ENCODE measurements at places on chromosomes 13 and 19.

DNA sequence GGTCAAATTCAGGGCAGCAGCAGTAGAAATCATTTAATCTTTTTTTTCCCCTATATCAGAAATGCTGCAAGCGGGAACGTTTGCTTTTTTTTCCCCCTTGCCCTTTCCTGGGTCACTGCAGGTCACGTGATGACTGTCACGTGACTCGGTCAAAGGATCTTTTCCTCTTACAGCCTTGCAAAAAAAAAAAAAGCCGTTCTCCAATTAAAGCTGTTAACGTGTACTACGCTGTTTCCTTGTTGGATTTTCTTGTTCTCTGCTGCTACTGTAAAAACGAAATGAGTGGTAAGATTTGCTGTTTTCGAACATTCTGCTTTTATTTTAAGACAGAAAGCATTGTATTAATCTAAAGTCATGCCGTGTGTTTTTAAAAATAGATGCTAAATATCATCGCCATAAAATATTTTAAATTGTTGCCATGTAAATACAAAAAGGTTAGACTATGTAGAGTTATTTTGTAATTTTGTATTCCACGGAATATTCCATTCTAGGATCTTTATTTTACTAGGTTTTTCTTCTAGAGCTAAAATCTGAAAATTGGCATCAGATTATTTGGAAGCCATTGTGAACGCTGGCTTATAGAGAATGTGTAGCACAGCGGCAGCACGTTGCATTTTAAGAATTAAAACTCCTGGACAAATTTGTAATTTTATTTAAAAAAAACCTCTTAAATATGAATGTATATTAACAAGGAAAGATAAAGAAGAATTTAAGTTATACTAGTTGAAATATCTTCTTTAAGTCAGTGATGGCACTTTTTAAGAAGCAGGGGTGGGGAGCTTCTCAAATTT lies 109.8 kb upstream of the MLNR start:
- DNase-seq = peak; percentile 57

GRCh38 chr13:100594731-100595130 lies 6.1 kb upstream of the GGACT start:
- DNase-seq = no peak

- DNase-seq = peak; percentile 47
These were observed 426 bp downstream of the MYO9B start for GRCh38 chr19:17075864-17076542.

- peak; percentile 31 for DNase-seq
These were observed 11.8 kb upstream of the CCNA1 start for GRCh38 chr13:36420437-36420891.

DNA sequence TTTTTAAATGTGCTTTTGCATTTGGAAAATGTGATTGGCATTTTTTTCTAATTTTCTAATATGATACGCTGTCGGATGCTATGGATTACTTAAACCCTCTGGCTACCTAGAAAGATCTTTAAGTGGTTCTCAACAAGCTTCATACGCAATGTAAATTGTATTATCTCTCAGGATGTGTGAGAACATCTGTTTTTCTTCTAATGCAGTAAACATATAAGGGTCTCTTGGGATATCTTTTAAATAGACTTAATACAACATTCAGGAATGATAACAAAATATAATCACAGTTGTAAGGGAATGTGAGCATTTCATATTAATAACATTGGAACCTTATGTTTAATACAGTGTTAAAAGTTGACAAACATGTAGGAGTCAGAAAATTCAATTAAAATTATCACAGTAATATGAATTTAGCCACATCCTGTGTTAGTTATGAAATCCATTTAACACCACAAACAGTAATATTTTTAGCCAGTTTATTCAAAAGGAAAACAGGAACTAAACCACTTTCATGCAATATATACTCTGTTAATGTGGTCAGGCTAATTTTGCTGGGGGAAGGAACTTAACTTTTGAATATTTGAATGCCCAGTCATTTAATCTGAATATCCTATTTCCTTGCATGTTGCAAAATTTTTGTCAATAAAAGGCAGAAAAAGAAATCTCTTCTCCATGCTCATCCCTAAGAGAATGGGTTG lies 15.0 kb upstream of the ALOX5AP start:
- DNase-seq = no peak

DNA sequence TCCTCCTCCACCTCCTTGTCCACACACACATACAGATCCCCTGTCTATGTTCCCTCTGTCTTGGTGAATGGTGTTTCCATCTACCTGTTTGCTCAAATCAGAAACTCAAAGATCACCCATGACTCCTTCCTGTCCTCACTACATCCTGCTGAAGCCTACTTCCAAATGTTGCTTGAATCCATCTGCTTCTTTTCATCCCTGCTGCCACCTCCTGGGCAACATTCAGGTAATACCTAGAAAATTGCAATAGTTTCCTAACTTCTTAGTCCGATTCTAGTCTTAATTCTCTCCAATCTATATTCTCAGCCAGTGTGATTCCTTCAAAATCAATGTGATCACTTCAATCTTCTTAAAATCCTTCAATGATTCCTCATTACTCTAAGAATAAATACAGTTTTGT lies 155.5 kb upstream of the STARD13 start:
- no peak for DNase-seq

DNA sequence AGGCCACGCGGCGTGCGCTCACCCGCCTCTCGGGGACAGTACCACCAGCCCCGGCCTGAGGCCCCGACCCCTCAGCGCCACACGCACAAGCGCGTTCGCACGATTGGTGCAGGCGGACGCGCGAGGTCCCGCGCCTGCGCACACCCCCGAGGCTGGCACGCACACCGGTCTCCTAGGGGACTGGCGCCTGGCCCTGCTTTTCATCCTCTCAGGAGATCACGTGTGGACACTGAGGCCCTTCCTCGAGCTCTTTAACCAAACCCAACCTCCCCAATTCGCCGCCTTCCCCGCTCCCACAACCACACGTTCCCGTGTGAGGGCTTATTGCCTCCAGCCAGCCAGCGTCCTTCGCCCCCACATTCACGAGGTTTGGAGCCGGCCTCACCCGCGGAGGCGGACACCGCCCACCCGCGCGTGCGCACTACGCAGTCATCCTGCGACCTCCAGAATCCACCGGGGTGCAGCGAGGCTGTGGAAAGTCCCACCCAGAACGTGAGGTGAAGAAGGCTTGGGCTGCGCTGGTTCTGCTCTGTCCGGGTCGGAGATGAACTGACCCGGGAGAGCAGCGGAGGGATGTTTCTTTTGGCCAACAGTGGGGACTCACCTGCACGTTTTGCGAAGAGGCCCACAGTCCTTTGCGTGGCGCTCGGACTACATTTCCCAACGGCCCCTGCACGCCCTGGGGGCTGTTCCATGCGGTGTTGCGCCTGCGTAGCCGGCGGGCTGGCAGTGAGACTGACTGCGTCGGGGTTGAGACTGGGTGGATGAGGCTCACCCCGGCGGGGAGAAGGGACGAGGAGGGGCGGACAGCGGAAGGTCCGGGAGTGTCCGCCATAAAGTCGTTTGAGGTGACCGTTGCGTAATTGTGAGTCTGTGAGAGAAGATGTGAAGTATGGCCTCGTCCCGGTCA lies 539 bp upstream of the ZNF667 start:
- peak; percentile 62 for DNase-seq

DNA sequence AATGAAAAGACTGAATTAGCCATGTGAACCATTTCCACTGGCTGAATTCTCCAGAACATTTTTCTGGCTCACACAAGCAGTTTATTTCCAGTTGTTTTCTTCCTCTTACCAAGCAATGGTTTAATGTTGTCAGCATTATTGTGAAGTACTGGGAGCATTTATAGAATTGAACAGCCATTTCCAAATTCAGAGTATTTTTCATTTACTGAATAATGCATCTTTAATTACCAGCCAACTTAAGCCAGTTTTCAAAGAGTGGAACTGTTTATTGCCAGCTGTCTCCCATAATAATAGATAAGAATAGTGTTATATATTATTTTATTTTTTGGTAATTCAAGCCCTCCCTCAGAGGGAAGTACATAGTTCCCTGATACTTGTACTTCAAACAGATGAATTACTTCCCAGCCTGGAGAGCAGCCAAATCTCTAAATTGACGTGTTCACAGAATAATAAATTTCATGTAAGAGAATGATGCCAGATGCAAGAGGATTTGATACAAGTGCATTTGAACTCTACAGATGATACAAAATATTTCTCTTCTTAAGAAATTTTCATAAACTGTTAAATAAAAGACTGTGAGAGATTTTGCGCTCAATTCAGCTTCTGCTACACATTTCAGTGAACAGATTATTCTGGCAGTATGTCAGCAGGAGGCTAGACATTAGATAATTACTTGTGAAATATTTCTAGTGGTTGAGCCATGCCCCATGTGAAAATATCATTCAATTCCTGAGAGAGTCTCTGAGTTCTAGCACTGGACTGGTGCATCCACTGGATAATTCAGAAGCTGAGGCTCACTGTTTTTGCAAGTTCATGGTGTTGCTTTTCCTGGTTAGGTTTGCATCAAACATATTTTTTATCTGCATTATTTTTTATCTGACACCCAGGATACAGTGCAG lies 315.9 kb downstream of the SLC7A1 start:
- no peak for DNase-seq

DNA sequence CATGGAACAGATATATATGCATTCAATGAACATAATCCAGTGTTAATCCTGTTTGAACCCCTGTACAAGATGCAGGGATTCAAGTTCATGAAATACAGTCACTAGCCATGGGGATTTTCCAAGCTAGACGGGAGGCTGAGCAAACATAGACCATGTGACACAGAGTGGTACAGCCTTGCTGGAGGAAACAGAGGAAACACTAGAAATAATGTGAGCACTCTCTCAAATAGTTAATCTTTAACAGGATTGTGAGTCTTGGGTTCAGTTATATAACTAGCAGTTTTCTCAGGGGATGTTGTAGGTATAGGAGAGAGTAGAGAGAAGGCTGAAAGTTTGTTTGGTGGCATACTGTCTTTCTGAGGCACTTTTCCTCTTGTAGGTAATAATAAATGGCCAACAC lies 13.9 kb upstream of the LGALS16 start:
- DNase-seq = no peak

GRCh38 chr19:44712864-44713515 lies 14.0 kb downstream of the CEACAM16 start:
- DNase-seq = no peak

GRCh38 chr13:77377016-77377415 lies 50.1 kb upstream of the MYCBP2 start:
- no peak for DNase-seq

DNA sequence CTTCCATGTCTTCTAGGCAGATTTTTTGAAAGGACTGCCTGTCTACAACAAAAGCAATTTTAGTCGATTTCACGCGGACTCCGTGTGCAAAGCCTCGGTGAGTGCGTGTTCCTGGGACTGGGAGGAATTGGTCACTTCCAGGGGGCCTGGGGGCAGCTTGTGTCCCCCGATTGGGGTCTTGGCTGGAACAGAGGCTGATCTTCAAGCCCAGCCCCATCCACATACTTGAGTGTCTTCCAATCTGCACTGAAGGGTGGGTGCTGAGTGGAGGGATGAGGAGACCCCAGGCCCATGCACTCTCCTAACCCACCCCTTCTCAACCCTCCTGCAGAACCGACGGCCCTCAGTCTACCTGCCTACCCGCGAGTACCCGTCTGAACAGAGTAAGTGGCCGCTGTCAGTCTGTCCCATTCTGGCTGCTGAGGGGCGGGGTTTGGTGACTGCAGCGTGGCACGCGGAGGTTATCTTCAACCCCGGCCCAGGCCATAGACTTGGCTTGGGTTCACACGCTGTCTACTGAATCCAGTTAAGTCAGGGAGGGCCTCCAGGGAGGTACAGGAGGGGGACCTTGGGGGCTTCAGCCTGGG lies 4.7 kb downstream of the DDA1 start:
- no peak for DNase-seq

- no peak for DNase-seq
These were observed 101.4 kb downstream of the RNF17 start for GRCh38 chr13:24865163-24865953.

GRCh38 chr13:44549476-44549875 lies 26.7 kb downstream of the TSC22D1 start:
- DNase-seq = no peak

GRCh38 chr19:28285078-28285477 lies 927.9 kb downstream of the UQCRFS1 start:
- DNase-seq = no peak

- no peak for DNase-seq
These were observed 51.3 kb downstream of the ESD start for GRCh38 chr13:46745706-46746105.

- DNase-seq = no peak
These were observed 3.3 kb downstream of the GPI start for GRCh38 chr19:34368338-34368737.

DNA sequence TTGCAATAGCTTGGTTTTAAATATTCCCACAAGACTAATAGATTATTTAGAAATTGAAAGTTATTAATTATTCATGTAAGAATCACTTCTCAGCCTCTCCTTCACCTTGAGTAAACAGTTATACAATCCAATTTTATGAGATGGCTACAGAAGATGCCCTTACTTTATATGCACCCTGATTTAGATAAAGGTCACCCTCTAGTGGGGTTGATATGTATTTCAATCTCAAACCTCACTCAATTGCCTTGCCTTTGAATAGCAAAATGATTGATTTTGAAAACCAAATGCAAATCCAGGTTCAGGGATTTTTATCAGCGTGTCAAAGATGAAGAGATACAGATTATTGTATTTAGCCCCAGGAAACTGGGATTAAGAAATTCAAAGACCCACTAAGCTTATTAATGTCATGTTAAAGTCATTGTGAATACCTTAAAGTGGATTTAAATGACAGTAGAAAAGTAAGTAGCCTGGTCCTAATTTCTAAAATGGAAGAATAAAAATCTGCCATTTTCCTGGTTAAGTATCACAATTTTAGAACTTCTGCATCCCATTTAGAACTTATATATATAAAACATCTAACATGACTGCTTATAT lies 305.1 kb downstream of the ITGBL1 start:
- DNase-seq = no peak

GRCh38 chr19:6204212-6204611 lies 68.7 kb downstream of the ACSBG2 start:
- no peak for DNase-seq

DNA sequence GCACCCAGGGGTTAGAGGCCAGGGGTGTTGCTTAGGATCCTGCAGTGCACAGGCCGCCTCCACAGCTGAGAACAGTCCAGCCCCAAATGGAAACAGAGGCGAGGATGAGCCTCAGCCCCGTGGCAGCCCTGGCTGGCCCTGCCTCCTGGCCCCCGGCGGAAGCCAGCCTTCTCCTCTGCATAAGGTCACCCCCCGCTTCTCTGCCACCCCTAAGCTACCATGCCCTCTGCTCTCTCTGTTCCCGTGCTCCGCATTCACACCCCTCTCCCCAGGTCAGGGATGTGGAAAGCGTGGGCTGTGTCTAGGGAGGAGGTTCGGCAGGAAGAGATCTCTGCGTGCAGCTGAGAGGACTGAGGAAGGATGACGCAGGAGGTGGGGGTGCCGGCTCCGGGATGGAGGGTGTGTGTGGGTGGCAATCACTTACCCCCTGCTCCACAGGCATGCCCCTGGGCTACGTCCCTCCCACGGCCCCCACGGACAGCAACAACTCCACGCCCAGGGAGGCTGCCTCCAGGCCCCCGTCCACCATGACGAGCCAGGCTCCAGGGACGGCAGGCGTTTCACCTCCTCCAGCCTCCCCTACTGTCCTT lies 6.0 kb downstream of the SSC5D start:
- DNase-seq = no peak
